Epithelial cell of prostate (primary cell): ENCODE measurements at places on chromosomes 3 and 15.
A peak's percentile ranks its signal among the peaks of the same experiment; 100 is the strongest.

DNA sequence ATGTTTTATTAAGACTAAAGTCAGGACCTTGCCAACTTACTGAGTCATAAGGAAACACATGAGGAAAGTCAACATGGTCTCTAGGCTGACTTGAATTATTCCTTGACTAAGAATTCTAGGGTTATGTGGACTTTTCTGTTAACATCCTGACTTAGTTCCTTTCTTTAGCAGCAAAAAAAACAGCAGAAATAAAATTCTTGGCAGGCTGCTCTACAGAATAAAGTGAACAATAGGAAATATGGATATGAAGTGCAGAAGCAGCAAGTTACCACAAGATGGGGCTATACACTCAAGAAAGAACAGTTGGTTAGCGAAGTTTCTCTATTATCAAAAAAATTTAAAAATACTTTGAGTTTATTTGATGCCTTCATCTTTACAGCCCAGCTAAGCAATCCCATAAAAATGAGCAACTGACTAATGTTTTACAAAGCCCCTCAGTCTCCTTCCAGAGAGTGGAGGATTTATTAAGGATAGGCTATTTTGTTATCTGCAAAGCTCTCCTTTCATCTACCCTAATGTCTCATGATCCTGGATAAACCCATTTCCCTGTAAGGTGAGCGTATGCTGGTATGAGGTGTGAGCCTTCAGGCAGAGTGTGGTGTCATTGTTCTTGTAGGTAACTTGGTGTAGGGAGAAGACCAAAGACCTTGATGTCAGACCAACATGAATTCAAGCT lies 23.1 kb upstream of the MCCC1 start:
- no peak for DNase-seq

DNA sequence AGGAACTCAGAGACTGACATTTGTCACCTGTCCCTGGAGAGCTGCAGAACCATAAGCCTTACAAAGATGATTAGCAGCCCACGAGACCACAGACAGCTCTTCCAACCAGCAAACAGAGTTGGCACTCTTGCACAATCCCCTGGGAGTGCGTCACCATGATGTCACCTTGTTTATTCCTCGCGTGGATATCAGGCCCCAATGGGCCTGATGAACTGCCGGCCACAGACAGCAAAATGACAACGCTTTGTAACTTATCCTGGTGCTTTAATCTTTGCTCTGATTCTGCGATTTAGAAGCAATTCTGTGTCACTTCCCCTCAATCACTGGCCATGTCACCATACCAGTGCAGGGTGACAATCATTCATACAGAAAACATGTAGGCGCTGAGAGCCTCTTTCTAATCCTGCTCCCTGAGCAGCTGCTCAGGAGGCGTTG lies 89.2 kb downstream of the TAMM41 start:
- DNase-seq, result no peak

DNA sequence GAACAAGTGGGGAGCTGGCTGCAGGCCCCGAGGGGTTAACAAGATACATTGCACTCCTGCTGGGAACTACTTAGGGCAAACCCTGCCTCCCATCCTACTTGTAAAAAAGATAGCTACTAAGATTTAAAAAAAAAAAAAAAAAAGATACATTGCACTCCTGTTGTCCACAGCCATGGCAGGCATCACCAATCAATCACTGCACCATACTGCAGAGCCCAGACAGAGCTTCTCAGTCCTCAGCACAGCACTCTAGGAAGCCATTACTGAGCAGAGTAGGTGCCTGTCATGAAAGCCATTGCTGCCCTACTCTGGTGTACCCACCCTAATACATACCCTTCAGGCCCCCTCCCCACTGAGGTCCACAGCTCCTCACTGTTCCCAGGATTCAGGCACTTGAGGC lies 64.8 kb downstream of the RASGRF1 start:
- DNase-seq, result no peak

GRCh38 chr3:12681089-12681942 lies 17.4 kb upstream of the RAF1 start:
- DNase-seq, result no peak

DNA sequence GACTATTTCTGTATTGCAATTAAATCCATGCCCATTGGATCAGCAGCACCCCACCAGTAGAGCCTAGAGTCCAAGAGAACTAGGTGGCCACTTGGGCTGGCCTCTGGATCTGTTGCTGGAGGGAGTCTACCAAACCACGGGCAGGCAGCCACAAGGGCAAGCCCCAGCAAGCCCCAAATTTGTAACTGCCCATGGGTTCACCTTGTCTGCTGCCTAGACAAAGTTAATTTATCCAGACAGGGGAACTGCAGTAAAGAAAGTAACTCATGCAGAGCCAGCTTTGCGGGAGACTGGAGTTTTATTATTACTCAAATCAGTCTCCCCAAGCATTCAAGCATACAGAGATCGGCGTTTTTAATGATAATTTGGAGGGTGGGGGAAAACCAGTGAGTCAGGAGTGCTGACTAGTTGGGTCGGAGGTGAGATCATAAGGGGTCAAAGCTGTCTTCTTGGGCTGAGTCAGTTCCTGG lies 74.0 kb upstream of the TERB2 start:
- DNase-seq, result peak; percentile 24

GRCh38 chr3:155231792-155232191 lies 61.7 kb downstream of the STRIT1 start:
- DNase-seq, result no peak

- DNase-seq, result no peak
Observed at GRCh38 chr3:172094621-172095557, 55.5 kb downstream of the FNDC3B start.

GRCh38 chr3:82496890-82497560 lies 735.6 kb upstream of the GBE1 start:
- no peak for DNase-seq
